ENCODE measurements at places on chromosomes 16 and 17. TPM values are rescaled to one million over a fixed set of nuclear protein-coding genes. Genes with fewer than 3 reads are reported as not detected.

RBL2 gene
- total RNA-seq = 117 TPM

TPSG1 gene
- not detected for total RNA-seq

NME2 gene
- 208 TPM for total RNA-seq

PDILT gene
- total RNA-seq = 0.87 TPM

PRSS21 gene
- total RNA-seq = 33.5 TPM

ATP2A3 gene
- total RNA-seq = 16.3 TPM

TRPV2 gene
- total RNA-seq = 7.1 TPM

TPPP3 gene
- total RNA-seq = 10.0 TPM

ZNF469 gene
- 4.4 TPM for total RNA-seq

USP43 gene
- 28.2 TPM for total RNA-seq

CAPN15 gene
- total RNA-seq = 59.7 TPM

KRTAP3-2 gene
- total RNA-seq = not detected

CLDN6 gene
- 0.14 TPM for total RNA-seq

LPO gene
- total RNA-seq = not detected

TBC1D3B gene
- total RNA-seq = 0.96 TPM

KRT12 gene
- total RNA-seq = not detected

Data from prostate gland (tissue), 2 donors.